ENCODE measurements at places on chromosomes 12 and 14.

GRCh38 chr12:99224237-99224636, 423.3 kb upstream of the GARIN6 start:
- DNase-seq = no peak

DNA sequence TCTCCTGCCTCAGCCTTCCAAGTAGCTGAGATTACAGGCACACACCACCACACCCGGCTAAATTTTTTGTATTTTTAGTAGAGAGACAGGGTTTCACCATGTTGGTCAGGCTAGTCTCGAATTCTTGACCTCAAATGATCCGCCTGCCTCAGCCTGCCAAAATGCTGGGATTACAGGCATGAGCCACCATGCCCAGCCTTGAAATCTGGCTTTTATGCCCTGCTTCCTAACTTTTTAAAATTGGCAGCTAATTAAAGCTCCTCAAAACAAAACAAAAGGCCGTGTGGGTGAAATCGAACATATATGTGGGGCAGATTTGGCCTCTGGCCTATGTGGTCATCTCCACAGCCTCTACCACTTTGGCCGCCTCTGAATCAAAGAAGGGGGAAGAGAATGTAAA, 37.9 kb downstream of the KCTD10 start:
- no peak for DNase-seq

DNA sequence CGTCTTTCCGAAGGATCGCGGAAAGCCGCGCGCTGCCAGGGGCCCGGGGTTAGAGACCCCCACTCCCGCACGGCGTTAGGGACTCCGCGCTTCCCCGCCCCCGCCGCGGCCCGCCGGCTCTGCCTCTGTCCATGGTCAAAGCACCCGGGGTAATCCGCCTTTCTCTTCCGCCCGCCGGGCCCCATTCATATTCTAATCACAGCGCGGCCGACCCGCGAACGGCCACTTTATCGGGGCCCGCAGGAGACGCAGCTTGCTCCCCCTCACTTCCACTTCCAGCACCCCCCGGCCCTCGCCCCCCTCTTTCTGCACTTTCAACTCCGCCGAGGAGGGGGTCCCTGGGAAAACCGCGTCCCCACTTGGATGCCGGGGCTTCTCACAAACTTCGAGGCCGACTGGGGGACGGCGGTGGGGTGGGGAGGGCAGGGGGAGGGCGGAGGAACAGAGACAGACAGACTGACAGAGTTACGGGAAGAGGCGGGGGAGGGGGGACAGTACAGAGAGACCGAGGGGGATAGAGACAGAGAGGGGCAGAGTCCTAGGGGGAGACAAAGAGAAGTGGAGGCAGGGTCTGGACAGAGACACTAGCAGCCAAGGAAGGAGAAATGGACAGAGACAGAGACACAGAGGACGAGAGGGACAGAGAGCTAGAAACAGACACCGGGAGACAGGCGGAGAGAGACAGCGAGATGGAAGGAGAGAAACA, 1.1 kb upstream of the RFX4 start:
- no peak for DNase-seq

DNA sequence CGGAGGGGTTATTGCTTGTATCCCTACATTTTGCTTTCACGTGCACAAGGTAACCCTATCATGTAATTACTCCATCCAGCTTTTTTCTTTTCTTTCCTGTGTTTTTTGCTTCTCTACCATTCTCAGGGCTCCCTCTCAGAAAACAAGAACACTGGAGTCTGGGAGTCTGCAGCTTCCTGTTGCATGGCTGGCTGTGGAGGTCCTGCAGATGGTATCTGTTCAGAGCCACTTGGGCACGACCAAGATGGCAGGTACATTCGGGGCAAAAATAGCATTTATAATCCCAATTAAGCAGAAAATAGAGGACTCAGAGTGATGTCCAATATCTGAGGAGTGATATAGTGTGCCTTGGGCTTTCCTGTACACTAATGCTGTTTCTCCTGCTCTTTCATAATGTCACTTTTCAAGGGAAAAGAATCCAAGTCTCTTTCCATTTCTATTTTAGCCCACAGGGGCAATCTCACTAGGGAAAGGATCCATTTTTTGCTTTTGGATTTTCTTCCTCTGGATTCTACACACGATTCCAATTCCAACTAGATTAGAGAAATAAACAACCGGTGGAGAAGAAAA, 3.2 kb upstream of the NUMB start:
- no peak for DNase-seq

DNA sequence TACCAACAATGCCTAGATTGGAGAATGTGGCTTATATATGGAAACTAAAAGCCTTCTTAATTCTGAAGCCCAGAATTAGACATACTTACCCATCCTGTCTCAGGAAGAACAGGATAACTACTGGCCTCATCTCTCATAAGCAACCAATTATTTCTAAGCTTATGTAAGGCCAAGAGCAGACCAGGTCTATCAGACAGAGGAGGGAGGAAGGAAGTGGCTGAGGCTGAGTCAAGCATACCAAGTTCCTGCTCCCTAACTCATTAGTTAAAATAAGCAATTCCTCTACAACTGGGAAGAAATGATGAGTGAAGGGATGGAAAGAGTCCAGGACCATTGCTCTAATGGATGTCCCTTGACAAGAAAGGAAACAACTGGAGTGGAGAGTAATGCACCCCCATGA, 27.0 kb upstream of the INSM2 start:
- DNase-seq = no peak

DNA sequence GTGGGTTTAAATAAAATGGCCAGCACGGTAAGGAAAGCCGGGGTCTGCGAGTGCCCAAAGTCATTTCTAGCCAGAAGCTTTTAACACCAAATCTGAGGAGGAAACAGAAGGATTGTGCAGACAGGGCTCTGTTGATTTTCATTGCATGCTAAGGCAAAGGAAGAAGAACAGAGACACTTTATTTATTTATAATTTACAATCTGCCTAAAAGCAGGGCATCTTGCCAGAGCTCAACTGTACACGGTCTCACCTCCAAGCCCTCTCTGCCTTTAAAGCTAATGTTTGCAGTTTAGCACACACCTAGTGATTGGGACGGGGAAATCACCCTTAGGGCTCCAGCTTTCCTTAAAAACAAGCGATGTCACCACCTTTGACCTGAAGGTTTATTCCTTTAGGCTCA, 4.0 kb downstream of the KCNA5 start:
- no peak for DNase-seq

DNA sequence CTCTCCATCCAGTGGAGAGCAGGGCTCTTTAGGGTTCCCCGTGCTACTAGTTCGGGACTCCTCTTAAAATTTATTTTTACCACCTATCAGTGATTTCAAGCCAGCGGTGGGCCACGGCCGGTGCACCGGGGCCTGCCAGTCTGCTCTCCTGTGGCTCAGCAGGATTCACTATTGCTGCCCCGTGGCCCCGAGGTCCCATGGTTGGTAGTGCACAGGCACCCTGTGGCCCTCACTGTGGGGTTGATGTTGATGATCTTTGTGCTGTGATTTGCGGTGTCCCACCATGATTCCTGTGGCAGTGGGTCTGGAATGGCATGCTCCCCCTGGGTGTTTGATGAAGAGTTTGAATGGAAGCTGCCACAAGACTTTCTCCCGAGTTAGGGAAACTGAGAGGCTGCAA, 12.6 kb upstream of the MEG3 start:
- DNase-seq = no peak

- DNase-seq = no peak
Measured at GRCh38 chr12:2633176-2633824, 161.5 kb upstream of the FKBP4 start.

DNA sequence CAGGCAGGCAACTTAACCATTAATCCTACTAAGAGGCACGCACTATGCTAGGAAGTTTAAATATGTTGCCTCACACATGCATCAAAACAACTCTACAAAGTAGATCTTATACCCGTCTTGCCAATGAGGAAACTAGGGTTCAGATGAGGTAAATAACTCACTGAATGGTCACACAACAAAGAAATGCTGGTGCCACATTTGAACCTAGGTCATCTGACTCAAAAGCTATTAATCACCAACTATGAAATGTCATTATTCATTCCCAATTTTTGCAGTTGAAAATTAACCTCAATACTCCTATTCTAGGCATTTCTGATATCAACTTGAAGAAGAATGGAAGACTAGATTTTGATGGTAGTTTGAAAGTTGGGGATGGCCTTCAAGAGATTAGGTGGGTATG, 2.8 kb upstream of the PYROXD1 start:
- DNase-seq = no peak

DNA sequence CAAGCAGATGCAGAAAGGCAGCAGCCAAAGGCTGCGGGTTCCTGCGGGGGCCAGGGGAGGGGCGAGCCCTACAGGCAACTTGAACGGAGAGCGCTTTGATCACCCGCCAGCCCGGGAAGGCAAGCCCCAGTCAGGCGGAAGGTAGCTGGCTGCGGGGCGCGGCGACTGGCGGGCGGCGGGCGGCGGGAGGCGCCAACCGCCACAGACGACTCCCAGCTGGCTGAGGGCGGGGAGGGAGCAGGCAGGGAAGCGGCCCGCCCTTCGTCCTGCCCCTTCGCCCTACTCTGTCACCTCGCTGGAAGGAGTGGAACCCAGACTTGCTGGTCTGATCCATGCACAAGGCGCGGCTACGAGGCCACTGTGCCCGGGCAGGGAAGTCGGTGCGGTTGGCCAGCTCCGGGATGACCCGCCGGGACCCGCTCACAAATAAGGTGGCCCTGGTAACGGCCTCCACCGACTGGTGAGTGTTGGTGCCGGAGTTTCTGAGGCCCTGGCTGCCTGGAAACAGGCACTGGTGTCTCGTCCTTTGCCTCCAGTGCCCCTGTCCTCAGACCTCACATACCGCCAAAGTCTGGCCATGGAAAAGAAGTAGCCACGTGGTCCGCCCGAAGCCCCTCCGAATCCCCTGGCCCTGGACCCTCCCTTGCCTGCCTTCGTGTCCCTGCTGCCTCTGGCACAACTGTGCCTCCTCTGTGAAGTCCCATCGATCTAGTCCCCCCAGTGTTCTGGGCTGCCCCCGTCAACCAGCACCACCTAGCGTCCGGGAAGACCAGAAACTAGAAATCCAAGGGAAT, 15.4 kb upstream of the CARMIL3 start:
- DNase-seq = peak; percentile 80

DNA sequence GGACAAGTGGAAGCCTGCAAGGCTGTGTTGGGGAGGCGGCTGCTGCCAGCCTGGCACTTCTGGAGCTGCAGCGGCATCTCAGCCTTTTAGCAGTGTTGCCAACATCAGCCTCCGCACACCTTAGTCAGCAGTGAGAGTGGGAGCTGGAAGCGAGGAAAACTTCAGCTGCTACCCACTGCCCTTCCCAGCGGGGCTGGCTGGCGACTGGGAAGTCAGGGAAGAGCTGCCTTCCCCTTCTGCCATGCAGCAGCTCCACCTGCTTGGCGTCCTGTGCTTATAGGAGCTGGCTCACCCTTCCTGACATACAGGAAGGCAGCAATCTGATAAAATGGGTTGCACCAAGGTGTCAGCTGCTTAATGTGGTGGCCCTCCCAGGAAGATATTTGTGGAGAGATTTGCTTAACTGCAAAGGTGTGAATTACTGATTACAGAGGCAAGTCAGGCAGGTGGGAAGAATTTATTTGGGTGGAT, 15.4 kb upstream of the PLEKHG3 start:
- DNase-seq = peak; percentile 19

GRCh38 chr12:74337951-74338350, 199.7 kb upstream of the ATXN7L3B start:
- DNase-seq = no peak

GRCh38 chr12:25469861-25470260, 83.2 kb downstream of the LMNTD1 start:
- no peak for DNase-seq

DNA sequence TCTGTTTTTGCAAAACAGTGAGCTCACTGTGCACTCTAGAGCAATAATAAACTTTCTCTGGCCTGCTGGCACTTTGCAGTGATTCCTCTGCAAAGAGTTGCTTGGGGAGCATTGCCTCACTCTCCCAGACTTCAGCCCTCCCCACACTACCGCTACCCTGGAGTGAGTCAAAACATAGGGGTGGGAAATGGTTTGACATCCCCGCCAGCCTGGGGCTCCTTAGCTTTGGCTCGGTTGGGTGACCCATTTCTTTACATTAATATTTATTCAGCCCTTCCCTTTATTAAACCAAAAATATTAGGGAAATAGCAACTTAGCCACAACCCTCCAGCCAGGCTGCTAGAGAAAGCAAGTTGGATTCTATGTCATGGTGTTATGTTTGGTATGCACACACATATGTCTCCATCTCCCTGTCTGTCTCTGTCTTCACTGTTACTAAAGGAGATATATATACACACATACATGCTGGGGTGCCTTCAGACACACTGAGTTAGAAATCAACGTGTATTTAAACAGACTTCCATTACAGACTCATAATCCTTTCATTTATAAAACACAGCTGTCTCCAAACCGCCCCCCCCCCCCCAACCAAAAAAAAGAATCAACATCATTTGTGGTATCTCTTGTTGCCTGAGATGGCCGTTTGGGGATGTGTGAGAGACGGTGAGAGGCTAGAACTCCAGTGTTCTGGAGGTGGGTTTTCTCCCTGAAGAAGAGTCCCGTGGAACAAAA, 3.4 kb upstream of the IRF2BPL start:
- no peak for DNase-seq

DNA sequence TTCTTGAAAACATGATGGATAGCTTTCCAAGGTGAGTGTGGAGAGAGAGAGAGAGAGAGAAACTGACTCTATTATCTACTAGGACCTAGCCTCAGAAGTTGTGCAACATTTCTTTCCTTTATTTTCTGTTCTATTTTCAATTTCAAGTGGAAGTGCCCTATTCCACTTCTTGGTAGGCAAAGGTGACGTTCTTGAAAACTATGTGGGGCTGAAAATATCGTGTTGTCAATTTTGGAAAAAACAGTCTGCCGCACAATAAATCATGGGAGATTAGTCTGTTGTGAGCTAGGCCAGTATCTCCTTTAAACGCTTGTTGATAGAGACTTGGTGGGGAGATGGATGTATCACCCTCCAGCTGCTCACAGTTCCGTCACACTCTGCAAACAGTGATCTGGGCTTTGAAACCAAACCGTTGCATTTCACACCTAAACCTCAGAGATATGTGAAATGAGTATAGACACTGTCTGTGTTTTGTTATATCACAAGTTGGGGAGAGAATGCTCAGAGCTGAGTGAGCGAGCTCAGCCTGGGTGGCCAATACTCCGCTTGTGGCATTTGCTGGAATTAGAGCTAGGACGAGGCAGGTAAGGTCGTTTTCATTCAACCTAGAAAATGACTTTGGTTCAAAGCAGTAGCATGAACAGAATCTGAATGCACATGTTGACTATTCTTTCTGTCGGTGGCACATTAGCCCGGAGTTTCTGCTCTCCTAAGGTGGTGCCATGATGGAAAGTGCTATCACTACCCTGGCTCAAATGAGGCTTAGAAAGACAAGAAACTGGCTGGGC, 75.1 kb upstream of the ST8SIA1 start:
- DNase-seq = no peak
